Activated T-helper 17 cell treated with anti-CD3 and anti-CD28 coated beads, Interleukin-2, amount 50 U/mL, for 72 hours (primary cell): ENCODE measurements at places on chromosomes 5 and 9.

- peak; percentile 92 for ATAC-seq
These were observed 27.6 kb downstream of the TPD52L3 start for GRCh38 chr9:6355728-6356127.

GRCh38 chr9:91341258-91341746, 20.4 kb downstream of the AUH start:
- peak; percentile 52 for ATAC-seq

DNA sequence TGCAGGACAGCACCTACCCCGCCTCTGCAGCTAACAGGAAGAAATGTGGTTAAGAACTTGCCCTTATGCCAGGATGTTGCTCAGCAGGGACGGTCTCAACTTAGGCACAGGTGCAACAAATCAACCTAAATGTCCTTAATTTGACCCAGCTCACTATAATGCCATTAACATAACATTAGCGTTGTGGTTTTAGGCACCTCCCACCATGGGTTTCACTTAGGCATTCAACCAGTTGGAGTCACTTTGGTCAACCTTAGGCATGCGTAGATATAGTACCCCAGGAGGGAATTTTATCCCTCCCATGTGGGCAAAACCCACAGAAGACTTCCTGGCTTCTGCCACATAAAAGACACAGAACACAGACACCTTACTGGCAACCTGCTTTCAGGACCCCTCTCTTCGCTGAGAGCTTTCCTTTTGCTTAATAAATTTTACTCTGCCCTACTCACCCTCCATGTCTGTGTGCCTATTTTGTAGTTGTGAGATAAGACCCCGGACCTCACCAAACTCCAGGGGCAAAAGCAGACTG, 8.7 kb upstream of the ERAP1 start:
- peak; percentile 93 for ATAC-seq

DNA sequence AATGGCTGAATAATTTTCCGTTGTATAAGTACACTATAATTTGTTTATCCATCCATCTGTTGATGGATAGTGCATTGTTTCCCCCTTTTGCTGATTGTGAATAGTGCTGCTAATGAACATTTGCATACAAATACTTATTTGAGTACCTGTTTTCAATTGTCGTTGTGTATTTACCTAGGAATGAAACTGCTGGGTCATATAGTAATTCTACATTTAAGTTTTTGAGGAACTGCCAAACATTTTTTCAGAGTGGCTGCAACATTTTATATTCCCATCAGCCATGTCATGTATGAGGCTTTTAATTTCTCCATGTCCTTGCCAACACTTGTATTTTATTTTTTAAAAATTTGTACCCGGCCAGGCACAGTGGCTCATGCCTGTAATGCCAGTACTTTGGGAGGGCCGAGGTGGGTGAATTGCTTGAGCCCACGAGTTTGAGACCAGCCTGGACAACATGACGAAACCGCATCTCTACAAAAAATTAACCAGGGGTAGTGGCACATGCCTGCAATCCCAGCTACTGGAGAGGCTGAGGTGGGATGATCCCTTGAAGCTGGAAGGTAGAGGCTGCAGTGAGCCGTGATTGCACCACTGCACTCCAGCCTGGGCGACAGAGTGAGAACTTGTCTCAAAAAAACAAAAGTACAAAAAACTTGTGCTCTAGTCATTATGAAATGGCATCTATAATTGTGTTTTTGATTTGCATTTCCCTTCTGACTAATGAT, 2.2 kb upstream of the ANXA6 start:
- ATAC-seq: no peak

DNA sequence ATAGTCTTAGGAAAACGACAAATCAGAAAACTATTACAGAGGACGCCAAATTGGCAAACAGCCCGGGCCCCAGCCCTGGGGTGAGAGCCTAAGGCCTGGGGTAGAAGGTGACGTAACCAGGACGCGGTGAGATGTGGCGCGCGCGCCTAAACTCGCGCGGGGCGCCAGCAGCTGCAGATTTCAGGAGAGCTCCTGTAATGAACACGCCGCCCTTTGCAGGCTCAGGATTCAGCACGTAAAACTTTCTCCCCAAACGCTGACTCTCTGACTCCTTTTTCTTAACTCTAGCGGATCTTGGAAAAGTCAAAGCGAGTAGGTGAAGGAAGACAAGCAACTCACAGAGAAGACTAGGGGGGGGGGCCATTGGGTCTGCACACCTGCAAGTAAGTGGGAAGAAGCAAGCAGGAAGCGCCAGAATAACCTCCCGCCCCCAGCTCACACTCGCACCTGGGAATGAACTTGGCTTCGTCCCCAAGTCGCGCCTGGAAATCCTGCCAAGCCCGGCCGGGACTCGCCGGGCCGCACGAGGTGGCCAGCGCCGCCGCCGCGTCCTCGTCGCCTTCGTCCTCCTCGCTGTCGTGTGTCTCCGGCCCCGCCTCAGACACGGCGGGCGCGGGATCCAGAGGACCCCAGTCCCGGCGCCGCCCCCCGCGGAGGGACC, 822 bp downstream of the RASEF start:
- no peak for ATAC-seq

- ATAC-seq: no peak
These were observed 25.3 kb downstream of the DAP start for GRCh38 chr5:10735569-10736276.

DNA sequence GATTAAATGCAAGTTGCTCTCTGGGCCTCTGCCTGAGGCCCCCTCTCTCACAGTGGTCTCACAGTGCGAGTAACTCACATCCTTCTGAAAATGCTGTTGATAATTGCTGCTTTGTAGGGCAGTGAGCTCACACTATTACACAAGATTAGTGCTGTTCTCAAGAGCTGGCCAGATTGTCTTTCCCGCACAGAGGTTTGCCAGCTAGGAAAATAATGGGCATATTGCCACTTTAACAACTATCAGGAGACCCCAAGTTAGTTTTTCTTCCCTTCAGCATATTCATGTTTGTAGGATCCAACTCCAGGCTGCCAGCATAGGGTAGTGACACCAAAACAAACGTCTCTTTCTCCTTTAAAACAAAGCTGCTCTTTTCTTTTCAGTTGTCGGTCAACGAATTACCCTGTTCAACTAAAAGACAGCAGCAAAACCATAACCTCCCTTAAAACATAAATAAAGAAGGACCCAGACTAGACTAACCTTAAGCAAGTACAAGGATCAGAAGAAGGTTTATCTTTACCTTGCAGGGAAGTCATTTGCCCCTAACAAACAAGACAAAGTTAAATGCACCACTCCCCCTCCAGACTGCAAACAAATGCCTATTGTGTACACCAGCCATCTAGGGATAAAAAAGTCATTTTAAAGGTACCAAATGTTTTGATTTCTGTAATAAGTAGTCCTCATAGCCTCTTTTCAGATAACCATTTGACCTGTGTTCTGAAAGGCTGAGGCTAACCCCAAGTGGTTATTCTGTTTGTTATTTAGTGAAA, 91.4 kb downstream of the VCAN start:
- no peak for ATAC-seq

GRCh38 chr5:72347801-72348308, 27.7 kb downstream of the PTCD2 start:
- peak; percentile 93 for ATAC-seq

GRCh38 chr5:31995006-31995405, 179.1 kb downstream of the GOLPH3 start:
- no peak for ATAC-seq

DNA sequence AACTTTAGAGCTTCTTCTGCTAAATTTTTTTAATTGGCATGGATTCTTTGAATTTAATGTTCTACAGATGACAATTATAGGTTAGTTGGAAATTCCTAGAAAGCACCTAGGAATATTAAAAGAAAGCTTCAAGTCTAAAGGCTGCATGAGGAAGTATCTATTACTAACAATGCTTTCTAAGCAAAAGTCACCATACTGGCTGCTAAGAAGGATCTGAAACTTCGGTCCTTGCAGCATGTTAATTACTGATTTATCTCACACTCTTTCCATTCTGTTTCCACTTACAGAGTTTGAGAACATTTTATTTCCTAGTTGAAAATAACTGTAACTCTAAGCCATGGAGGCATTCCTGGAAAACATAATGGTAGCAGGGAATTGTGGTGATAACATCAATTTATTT, 8.4 kb downstream of the SEMA6A start:
- no peak for ATAC-seq

- no peak for ATAC-seq
These were observed 457.5 kb downstream of the KIF4B start for GRCh38 chr5:155471027-155471426.

DNA sequence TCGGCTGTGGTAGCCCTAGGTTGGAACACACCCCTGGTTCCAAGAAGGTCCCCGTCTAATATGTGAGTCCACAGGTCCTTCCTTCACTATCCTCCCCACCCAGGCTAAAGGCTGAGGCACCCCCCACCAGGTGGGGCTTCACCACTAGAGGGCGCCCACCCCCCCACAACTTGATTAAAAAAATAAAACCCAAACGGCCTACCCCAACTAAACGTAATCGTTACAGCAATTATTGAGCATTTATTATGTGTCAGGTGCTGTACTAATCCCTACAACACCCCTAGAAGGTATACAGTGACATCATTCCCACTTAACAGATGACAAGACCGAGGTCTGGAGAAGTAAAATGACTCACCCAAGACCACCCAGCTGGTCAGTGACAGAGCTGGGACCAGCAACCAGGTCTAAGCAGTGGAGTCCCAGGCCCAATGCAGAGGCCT, 65.0 kb downstream of the FGF18 start:
- peak; percentile 58 for ATAC-seq

DNA sequence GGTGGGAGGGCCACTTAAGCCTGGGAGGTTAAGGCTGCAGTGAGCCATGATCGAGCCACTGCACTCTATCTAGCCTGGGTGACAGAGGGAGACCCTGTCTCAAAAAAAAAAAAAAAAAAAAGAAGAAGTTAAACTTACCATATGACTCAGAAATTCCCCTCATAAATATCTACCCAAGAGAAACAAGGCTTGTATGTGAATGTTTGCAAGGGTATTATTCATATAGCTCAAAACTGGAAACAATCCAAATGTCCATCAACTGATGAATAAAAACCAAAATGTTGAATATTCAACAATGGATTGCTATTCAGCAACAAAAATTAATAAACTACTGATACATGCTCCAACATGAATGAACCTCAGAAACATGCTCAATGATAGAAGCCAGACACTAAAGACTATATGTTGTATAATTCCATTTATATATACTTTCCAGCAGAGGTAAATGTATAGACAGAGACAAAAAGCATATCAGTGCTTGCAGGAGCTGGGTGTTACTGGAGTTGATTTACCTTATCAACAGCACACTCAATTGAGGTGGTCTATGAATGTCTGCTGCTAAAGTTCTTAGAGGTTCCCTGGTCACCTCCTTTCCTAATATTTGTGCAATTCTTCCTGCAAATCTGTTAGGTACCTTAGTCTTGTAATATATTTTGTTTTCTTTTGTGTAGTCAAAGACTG, 5.3 kb upstream of the SREK1 start:
- ATAC-seq: no peak

- ATAC-seq: peak; percentile 84
These were observed at the start of gene LCP2 for GRCh38 chr5:170297589-170298462. Gene LCP2, minus strand, starts transcription at chr5:170297777. Its CDS starts 166 bp downstream, at chr5:170297611.

GRCh38 chr9:133378408-133378962, 2.3 kb downstream of the STKLD1 start:
- no peak for ATAC-seq

DNA sequence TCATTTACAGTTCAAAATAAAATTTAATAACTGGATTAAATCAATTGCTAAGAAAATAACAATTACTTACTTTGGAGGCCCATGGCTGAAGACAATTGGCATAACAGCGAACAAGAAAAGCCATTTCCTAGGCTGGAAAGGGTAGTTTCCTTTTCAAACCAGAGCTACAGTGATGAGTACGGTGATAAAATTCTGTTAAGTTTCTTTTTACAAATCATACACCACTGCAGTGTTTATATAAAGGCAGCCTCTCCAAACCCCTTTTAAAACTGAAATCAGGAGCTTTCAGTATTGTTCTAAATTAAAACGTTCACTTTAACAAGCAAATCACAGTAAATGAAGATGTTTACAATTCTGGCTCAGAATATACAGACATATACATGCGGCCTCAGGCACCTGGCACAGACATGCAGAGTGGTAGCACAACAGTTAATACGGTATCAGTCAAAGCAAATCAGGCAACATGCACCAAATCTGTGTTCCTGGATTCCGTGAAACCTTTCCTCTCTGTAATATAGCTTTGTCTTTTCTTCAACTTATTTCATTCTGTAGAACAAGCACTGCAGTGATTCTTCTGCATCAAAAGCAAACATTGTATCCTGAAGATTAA, 102.9 kb downstream of the RAPGEF6 start:
- peak; percentile 61 for ATAC-seq

DNA sequence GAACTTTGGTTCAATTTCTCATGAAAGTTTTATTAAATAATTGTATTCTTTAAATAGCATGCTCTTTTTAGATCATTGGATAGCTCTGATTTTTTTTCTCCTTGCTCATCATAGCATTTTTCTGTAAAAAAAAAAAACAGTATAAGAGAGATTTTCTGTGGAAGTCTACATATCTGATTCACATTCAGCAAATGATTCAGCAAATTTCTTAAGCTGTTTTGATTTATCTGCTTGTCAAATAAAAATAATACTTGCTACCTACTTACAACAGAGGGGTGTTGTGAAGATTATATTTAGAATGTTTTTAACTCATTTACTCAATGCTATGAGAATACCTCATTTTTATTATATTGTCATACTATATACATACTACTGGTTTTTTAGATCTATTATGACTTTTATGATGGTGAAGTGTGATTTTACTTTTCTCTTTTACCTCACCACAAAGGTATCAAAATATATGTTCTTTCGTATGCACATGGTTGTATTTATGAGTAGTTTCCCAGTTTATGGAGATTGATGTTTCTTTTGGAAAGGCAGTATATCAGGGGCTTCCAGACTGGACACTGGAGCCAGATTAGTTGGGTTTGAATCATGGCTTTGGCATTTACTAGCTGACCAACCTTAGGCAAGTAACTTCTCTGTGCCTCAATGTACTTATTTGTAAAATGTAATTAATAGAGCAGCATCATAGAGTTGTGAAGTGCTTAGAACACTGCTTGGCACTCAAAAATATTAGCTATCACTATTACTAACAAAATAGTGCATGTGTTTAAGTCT, 25.5 kb downstream of the TNPO1 start:
- ATAC-seq: no peak

GRCh38 chr5:90888511-90889324, 330.1 kb downstream of the ADGRV1 start:
- no peak for ATAC-seq

GRCh38 chr9:133788819-133789717, 50.9 kb upstream of the SARDH start:
- ATAC-seq: no peak

DNA sequence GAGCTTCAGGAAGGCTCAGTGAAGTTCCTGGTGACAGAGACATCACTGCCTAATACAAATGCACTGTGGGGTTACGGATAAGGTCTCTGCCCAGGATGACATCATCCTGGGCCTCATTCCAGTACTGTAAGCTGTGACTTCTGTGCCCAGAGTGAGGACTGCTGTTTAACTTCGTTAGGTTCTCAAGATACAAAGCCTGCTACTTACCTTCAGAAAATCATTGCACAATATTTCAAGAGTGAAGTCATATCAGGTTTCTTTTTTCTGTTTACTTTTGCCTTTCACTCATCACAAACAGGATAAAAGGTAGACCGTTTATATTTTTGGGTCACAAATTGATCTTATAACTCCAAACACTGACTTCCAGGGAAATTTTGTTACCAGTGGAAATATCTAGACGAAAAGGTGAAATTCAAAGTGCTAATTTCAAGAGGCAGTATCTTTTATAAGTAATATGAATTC, 241.2 kb downstream of the PIK3R1 start:
- peak; percentile 47 for ATAC-seq
